ENCODE measurements at places on chromosomes 4 and X.

- DNase-seq, result no peak
Observed at GRCh38 chr4:23333556-23333945, 556.3 kb downstream of the PPARGC1A start.

GRCh38 chr4:110630688-110631402 is 8.0 kb upstream of the PITX2 start:
- DNase-seq, result no peak

GRCh38 chr4:151403656-151404055 is 5.3 kb upstream of the FHIP1A start:
- DNase-seq, result no peak

DNA sequence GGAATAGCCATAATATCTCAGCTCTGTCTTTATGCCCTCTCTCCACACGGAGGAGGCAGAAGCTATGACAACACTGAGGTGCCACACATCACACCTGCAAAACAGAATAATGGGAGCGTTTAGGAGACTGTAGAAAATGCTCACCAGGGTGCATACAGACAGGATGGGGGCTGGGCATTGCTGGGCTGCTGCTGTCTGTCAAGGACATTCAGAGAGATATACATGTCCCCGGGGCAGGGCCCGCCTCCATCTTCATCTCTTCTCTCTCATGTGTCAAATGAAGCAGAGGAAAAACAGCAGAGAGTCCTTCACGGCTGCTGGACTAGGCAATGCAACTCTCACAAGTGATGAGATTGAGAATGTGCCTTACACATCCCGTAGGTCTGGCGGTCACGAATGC is 65.3 kb upstream of the DHRSX start:
- no peak for DNase-seq

GRCh38 chrX:26254436-26254835 is 38.5 kb downstream of the MAGEB5 start:
- DNase-seq, result no peak

DNA sequence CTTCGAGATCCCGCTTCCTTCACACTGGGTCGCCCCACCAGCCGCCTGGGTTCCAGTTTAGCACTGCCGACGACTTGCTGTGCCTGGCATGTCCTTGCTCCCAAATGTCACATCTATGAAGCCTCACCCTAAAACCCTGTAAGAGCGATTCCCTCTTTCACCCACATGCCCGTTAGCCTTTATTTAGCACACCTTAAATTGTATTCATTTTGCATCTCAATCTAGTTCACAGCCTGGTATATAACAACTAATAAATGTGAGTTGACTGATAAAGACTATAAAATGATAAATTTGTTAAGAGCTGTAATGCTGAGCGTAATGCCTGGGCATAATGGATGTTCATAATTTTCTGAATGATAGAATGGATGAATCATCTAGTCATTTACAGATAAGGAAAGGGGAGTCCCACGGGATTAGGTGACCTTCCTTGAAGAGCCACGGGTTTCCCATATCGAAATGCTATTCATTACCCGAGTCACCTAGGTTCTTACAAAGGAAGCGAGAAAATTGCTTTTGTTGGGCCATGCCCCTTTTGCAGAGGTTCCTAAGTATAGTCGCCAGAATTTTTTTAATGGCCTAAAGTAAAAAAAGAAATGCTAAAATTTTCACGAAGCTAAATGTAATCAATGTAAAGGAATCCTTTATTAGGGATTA is 1.1 kb upstream of the AP1S2 start:
- DNase-seq, result no peak
